Right lobe of liver (tissue), 6 donors: ENCODE measurements at places on chromosomes 12 and 14. TPM values are rescaled to one million over a fixed set of nuclear protein-coding genes. Genes with fewer than 3 reads are reported as not detected.

- H3K4me3 ChIP-seq = no peak overlapping the region
- no peak overlapping the region for H3K27ac ChIP-seq
- H3K36me3 ChIP-seq = no peaks in the 10 kb centered on the region
- no peaks in the 10 kb centered on the region for H3K27me3 ChIP-seq
- DNase-seq = no peak
Measured at GRCh38 chr14:56390859-56391258, 188.7 kb upstream of the TMEM260 start.

The EEF1AKMT3 gene
- 3.2 TPM for total RNA-seq

GRCh38 chr12:62703011-62703380 lies 232.0 kb downstream of the PPM1H start:
- DNase-seq = no peak
- H3K4me3 ChIP-seq = no peak overlapping the region
- H3K27me3 ChIP-seq = no peaks in the 10 kb centered on the region
- peaks cover 2% of the 10 kb centered on the region for H3K4me1 ChIP-seq
- no peak overlapping the region for H3K27ac ChIP-seq

DNA sequence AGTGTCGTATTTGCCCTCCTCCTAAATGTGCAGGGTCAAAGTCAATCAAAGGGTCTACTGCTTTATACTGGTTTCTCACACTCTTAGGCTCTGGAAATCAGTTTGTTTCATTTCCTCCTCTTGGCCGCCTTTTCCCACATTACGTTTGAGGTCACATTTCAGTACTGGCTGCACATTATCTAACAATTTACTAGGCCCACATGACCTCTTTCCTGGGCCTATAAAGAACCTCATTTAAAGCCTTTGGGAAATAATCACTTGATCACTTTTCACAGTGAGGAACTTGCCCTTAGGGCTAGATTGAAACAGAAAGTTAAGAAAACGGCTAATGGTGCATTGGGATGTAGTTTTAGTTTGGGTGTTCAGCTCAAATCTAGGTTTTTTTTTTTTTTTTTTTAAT lies 497.5 kb downstream of the RERGL start:
- no peak overlapping the region for H3K4me3 ChIP-seq
- no peaks in the 10 kb centered on the region for H3K27me3 ChIP-seq
- no peaks in the 10 kb centered on the region for H3K36me3 ChIP-seq
- H3K4me1 ChIP-seq = no peaks in the 10 kb centered on the region

The OR4Q2 gene
- not detected for total RNA-seq

The WNT1 gene
- not detected for total RNA-seq

- H3K27ac ChIP-seq = no peak overlapping the region
- H3K27me3 ChIP-seq = no peaks in the 10 kb centered on the region
- DNase-seq = no peak
- H3K36me3 ChIP-seq = no peaks in the 10 kb centered on the region
- H3K4me3 ChIP-seq = no peak overlapping the region
Measured at GRCh38 chr14:35247777-35248475, 44.3 kb upstream of the PSMA6 start.

GRCh38 chr12:3075315-3075714 lies 1.9 kb upstream of the TSPAN9 start:
- DNase-seq = no peak
- no peak overlapping the region for H3K27ac ChIP-seq
- H3K27me3 ChIP-seq = no peaks in the 10 kb centered on the region
- H3K4me1 ChIP-seq = peaks cover 18% of the 10 kb centered on the region
- H3K36me3 ChIP-seq = no peaks in the 10 kb centered on the region

The DENR gene
- 12.4 TPM for total RNA-seq

The ZNF26 gene
- 3.8 TPM for total RNA-seq

GRCh38 chr14:43449291-43449690 lies 1057.8 kb downstream of the FSCB start:
- H3K27me3 ChIP-seq = no peaks in the 10 kb centered on the region
- H3K36me3 ChIP-seq = no peaks in the 10 kb centered on the region
- no peak for DNase-seq
- no peak overlapping the region for H3K4me3 ChIP-seq

The SLC38A4 gene
- 436 TPM for total RNA-seq

DNA sequence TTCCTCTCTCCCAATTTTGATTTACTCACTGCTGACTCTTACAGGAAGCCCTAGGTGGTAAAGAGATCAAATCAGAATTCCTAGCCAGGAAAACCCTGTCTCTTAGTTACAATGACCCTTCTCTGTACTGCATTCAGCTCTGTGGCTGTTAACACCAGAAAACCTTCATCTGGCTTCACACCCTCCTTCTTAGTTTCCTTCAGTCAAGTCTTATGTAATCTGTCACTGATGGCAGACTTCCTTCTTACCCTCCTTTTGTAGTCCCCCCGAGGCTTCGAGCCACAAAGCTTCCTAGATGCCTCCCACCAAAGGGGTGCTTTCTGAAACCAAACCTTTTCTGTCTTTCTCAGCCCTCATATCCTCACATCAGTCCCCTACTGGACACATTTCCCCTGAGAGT lies 16.5 kb downstream of the NGDN start:
- DNase-seq = no peak
- no peak overlapping the region for H3K27ac ChIP-seq
- no peak overlapping the region for H3K4me3 ChIP-seq
- no peaks in the 10 kb centered on the region for H3K4me1 ChIP-seq

DNA sequence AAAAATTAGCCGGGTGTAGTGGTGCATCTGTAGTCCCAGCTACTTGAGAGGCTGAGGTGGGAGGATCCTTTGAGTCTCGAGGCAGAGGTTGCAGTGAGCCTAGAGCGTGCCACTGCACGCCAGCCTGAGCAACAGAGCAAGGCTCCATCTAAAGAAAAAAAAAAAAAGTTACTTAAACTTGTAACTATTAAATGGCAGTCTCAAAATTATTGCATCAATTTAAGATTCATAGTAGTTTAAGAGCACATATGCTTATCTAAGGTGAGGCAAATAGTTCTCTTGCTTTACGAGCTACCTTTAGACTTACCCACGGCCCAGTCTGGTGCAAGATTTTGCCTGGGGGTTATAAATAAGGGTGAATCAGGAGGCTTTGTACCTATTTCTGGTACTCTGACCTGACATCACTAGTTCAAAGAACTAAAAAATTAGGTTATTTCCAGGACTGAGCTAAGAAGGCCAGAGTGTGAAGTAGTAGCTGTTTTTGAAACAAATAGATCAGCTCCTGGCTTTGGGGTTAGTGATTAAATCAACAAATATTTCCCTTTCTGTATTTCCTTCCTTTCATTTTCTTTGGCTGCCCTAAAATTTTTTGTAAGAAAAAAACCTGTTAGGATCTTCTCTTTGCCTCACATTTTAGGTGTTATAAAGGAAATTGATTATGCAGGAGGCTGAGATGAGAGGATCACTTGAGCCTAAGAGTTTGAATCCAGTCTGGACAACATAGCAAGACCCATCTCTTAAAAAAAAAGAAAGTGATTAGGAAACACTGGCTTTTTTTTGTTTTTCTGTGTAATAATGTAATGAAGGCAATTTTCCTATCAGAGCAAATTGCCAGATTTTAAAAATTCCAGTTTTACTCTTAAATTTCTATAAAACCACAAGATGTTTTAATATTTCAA lies 3.6 kb downstream of the MGAT2 start:
- peak overlapping the region; percentile 95 for H3K4me3 ChIP-seq
- H3K4me1 ChIP-seq = peaks cover 35% of the 10 kb centered on the region
- DNase-seq = no peak
- H3K27ac ChIP-seq = peak overlapping the region; percentile 80

- no peak overlapping the region for H3K4me3 ChIP-seq
- H3K4me1 ChIP-seq = no peaks in the 10 kb centered on the region
- DNase-seq = no peak
- no peaks in the 10 kb centered on the region for H3K27me3 ChIP-seq
- H3K27ac ChIP-seq = no peak overlapping the region
- H3K36me3 ChIP-seq = no peaks in the 10 kb centered on the region
Measured at GRCh38 chr12:6306599-6307220, 3.8 kb upstream of the PLEKHG6 start.

The FAM186B gene
- total RNA-seq = 0.68 TPM

- no peak overlapping the region for H3K4me3 ChIP-seq
- H3K27ac ChIP-seq = no peak overlapping the region
Measured at GRCh38 chr14:72350215-72350614, 418.0 kb downstream of the RGS6 start.

DNA sequence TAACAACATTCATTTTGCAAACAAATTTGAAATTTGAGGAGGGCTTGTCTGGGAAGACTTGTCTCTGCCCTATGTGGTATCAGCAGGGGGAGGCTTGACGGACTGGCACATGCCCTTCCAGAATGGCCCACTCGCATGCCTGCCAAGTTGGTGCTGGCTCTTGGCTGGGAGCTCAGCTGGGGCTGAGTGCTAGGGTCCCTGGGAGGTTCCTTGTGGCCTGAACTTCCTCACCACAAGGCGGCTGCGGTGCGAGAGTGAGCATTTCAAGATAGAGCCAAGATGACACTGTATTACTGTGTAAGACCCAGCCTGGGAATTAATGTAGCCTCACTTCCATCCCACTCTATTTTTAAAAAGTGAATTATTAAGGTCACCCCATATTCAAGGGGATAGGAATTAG lies 271.6 kb upstream of the PLEKHG7 start:
- DNase-seq = no peak
- H3K4me1 ChIP-seq = no peaks in the 10 kb centered on the region
- no peaks in the 10 kb centered on the region for H3K27me3 ChIP-seq
- no peak overlapping the region for H3K4me3 ChIP-seq

The FBXL14 gene
- 6.8 TPM for total RNA-seq

- no peaks in the 10 kb centered on the region for H3K27me3 ChIP-seq
- no peaks in the 10 kb centered on the region for H3K36me3 ChIP-seq
- no peak overlapping the region for H3K4me3 ChIP-seq
- H3K4me1 ChIP-seq = no peaks in the 10 kb centered on the region
Measured at GRCh38 chr12:29762637-29763300, 21.0 kb downstream of the TMTC1 start.

The OLR1 gene
- 0.23 TPM for total RNA-seq

The CPNE8 gene
- total RNA-seq = 16.4 TPM

The MBIP gene
- total RNA-seq = 10.6 TPM
